Mammary epithelial cell (primary cell): ENCODE measurements at places on chromosomes 3 and 15. TPM values are rescaled to one million over a fixed set of nuclear protein-coding genes. Genes with fewer than 3 reads are reported as not detected.
A peak's percentile ranks its signal among the peaks of the same experiment; 100 is the strongest.

DNA sequence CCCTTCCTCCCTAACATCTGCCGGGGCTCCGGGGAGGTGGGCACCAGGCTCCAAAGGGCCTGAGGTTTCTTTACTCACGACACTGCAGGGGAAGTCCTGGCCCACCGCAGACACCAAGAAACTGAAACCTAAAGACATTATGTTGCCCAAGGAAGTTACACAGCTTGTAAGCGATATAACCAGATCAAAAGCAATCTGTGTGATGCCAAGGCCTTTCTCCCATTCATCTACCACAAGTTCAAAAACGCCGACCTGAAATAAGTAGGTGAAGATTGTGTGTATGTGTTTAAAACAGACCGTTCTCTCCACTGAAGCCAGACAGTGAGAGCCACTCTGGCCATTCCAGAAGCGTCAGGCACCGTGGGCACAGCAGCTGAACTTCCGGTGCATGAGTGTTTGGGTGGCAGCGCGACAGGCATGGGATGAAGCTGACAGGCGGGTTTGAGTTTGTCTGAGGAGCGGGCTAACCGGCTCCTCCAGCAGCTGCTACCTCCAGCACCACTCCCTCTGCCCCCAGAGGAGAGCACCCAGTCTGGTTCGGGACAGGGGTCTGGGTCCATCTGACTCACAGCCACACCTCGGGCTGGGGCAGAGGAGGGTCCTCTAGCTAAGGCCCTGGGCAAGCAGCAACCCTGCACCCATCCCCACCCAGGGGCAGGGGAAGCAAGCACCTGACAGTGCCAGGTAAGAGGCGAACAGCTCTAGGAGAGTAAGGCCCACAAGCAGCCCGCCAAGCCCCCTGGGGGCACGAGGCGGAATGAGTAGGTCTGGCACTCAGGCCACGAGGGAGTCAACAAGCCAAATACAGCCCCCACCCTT is 1.3 kb downstream of the TNK2 start:
- peak; percentile 66 for DNase-seq

DNA sequence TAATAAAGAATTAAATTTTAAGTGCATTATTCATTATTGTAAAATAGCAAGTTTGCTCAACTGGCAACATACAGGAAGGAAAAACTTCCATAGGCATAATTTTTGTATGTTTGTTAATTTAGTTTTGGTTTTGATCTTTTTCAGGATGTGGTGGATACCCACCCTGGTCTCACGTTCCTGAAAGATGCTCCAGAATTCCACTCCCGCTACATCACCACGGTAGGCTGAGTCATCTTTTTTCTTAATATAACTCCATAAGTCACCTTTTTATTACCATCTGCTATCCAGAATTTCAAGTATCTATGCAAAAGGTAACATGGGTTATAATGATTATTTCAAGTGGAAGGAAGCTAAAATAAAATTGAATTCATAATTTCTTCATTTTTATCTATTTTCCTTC is 104.8 kb downstream of the PPP2R3A start:
- peak; percentile 80 for DNase-seq

- DNase-seq: no peak
Measured at GRCh38 chr3:176953106-176954060, 243.9 kb downstream of the TBL1XR1 start.

- no peak for DNase-seq
Measured at GRCh38 chr3:14471016-14471415, 68.6 kb downstream of the SLC6A6 start.

GRCh38 chr3:53337167-53337940 is 10.0 kb downstream of the DCP1A start:
- peak; percentile 18 for DNase-seq

CHD2 gene
- 103 and 139 TPM in 2 replicates for total RNA-seq

DNA sequence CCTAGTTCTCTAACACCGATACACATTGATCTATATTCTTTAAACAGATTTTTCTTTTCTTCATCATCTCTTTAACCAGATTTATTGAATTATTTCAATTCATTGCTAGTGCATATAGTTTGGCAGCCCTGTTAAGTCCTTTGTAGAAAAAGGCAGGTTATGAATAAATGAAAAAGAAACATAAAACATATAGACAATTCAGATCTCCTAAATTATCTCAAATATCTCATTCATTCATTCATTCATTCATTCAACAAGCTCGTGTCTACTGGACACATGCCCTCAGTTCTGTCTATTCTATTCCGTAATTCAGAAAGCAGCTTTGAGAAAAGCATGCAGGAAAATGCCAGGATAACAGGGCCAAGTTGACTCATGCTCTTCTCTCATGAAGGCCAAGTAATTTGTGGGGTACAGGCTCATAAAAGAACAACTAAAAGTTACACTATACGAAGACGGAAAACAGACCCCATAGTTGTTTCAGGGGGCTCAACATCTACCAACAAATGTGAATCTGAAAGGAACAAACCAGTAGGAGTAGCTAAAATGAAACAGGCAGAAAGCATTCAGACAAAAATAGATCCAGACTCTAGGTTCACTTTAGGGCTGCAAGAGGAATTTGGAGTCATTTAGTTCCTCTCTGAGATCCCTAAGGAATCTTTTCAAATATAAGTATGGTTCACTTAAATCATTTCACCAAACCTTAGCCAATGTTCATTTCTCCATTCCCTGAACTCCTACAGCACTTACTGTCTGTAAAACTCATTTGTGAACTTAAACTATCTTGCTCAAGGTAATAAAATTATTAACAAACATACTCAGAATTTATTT is 7.5 kb downstream of the ZNF148 start:
- no peak for DNase-seq

GRCh38 chr3:158347966-158348365 is 223.0 kb upstream of the MLF1 start:
- no peak for DNase-seq

DNA sequence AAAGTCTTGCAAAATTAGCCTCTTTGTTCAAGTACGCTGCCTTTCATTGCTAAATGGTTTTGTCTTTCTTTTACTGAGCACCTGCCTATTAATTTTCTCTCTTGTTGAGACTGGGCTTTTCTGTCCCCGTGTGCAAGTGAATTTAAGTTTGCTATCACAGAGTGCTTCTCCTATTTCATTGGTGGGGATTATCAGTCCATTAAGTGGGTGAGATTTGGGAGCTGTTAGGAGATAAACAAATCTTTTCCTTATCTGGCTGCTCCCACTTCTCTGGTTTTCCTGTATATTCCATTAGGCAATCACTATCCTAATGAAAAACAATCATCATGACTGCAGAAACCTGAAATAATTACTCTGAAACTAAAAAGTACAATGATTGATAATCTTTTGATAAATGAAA is 254.2 kb downstream of the NR1D2 start:
- DNase-seq: no peak

- no peak for DNase-seq
Measured at GRCh38 chr3:46947546-46947901, 29.0 kb downstream of the CCDC12 start.

DNA sequence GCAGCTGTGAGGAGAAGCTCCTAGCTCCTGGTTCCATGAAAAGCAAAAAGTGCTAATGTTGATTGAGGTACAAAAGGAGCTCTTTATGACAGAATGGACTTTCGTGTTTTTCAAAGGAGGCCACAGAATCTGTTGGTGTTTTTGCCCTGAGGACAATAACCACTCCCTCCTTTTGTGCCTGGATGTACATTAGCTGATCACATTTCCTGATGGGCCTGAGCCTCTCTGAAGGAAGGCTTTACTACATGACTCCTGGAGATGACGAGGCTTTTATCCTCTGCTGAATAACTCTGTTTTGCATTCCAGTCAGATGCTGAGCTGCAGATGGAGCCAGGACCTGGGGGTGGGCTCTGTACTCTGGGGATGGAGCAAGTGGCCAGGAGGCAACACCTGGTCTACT is 301.9 kb downstream of the CACNA2D3 start:
- DNase-seq: no peak

- peak; percentile 81 for DNase-seq
Measured at GRCh38 chr3:112132975-112133448, at the start of gene GCSAM. Gene GCSAM (minus strand): TSS chr3:112133248. CDS start chr3:112133120, 128 bp downstream.

DNA sequence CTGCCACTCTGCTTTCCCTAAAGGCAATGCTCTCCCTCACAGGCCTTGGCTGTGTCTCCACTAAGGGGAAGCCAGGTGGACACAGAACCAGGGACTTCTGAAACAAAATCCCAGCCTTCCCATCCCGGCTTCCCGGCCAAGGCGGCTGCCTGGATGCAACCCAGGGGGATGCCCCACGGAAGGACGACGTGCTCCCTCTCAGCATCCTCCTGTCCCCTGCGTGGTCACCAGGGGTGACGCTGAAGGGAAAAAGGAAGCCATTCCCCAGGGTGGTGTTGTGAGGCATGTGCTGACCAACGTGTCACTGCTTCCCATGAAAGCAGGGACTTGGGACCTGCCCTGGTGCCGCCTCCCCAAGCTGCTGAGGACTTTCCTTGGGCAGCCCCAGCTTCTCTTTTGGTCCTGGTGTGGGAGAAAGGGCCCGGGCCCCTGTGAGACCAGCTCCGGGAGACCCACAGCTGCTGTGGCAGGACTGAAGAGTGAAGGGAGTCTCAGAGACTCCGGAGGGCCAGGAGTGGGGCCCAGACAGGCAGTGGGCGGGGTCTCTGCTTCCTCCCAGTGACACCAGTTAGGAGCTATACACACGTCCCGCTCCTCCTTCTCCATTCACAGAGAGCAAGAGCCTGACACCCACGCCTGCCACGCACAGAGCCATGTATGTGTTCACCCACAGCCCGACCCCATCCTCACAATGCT is 139.2 kb downstream of the NUP210 start:
- no peak for DNase-seq

DNA sequence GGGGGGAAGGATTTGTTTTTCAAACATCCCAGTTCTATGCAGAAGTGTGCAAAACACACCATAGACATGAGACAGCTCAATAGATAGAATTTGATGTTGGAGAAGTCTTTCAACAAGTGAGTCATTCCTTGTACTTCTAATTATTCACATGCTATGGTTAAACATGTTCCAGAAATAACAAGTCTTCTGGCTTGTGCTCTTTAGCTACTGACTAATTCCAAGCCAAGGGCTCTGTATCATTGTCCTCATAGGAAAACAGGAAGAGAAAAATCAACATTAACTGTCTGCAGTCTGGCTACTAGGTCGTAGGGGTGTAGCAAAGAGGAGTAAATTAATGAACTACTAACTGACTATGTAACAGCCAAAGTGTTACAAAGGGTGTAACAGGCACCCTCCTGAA is 25.8 kb downstream of the LDHAL6B start:
- peak; percentile 73 for DNase-seq

DNA sequence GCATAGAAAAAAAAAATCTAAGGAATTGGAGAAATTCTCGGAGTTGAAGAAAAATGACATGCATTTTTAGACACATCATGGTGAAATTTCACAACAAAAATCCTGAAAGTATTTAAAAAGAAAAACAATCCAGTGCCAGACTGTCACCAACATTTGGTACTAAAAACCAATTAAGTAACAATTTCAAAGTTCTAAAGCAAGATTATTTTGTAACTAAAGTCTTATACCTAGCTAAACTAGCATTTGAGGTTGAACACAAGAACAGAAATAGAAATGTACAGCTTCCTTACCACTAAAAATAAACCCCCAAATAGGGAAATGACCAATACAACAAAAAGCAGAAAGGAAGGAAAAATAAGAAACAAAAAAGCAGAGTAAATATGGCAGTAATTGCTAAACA is 11.9 kb downstream of the TOMM70 start:
- DNase-seq: no peak

INSYN1 gene
- total RNA-seq: 1.3 TPM

DNA sequence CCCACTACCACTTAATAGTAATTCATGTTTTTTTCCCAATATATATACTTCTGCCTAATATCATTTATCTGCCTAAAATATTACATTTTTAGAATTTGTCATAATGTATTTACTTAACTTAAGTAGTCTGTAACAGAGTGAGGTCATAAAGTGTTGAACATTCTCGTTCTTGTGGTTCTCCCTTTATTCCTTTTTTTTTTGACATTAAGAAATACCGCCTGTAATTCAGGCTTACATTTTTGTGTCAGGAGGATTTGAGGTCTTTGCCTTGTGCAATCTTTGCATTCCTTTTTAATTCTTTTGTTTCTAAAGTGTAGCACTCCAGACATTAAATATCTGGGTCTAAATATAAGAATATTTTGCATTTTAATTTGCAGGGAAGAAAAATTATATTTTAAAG is 315.4 kb downstream of the PTPRG start:
- no peak for DNase-seq

DNA sequence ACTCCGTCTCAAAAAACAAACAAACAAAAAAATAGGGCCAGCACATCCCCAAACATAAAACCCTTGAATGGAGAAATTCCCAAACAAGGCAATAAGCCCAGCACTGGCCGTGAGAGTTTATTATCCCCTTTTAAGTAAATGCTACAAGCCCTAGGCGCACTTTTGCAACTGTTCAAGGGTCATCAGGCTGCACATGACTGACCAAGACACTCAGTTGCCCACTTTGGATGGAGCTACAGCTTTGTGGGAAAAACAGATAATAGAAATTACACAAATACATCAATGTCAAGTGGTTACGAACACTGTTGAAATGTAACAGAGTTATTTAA is 33.7 kb upstream of the ZNF445 start:
- no peak for DNase-seq

CIB2 gene
- 3.9 and 5.4 TPM in 2 replicates for total RNA-seq

- no peak for DNase-seq
Measured at GRCh38 chr3:127573401-127573800, 17.1 kb downstream of the TPRA1 start.

DNA sequence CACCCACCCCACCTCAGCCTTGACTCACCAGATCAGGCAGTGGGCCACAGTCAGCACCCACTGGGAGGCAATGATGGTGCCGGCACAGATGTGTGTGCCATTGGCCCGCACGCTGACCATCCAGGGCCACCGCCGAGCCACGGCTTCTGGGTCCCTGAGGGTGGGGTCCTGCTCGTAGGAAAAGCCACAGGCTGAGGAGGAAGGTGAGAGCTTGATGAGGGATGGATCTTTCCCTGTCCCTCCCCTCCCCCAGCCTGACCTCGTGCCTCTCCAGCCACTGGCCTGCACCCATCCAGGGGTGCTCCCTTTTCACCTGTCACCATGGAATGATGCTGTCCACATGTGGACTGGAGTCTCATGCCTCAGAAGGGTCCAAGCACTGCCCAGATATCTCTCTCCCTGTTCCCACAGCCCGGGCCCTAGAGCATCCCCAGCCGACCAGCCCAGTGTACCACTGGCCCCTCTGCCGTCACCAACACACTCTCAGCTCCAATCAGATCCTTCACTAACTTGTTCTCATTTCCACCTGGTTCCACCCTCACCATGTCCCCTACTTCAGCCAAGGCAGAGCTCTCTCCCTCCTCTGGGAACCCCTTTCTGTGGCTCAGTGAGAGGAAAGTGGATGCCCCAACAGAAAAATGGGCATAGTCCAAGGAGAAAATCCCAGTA is 2.0 kb downstream of the PRSS50 start:
- no peak for DNase-seq

PIGZ gene
- 4.7 and 4.9 TPM in 2 replicates for total RNA-seq

C3orf85 gene
- not detected for total RNA-seq

DOCK3 gene
- total RNA-seq: 0.17 TPM
